ENCODE measurements at places on chromosomes 11 and 22.

- DNase-seq: no peak
Measured at GRCh38 chr22:50531546-50531961, 1.7 kb upstream of the TYMP start.

DNA sequence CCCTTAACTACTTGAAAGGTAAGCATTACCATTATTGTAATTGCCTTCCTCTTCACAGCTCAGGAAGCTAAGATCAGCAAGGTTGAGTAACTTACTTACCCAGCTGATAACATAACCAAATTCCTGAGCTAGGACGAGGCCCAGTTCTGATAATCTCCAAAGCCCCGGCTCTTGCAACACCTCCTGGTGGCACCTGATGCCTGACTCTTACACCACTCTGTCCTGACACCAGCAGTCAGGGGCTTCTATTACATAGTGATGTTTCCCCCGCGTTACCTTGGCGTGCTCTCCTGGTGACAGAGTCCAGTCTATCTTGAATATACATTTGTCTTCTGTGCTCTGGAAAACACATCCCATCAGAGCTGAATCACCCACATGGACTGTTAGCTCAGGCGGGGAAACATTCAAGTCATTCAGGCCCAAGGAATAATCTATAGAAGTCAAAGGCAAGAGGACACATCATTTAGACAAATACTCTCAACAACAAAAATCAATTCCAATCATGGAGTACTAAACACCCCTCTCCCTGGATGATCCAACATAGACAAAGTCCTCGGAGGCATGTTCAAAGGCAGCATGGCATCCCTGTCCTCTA is 12.6 kb downstream of the JAML start:
- DNase-seq: no peak

- DNase-seq: no peak
Measured at GRCh38 chr22:29479417-29480261, at the start of gene NEFH. TSS of gene NEFH (plus strand) at chr22:29480218. CDS start at chr22:29480263, 45 bp downstream.

DNA sequence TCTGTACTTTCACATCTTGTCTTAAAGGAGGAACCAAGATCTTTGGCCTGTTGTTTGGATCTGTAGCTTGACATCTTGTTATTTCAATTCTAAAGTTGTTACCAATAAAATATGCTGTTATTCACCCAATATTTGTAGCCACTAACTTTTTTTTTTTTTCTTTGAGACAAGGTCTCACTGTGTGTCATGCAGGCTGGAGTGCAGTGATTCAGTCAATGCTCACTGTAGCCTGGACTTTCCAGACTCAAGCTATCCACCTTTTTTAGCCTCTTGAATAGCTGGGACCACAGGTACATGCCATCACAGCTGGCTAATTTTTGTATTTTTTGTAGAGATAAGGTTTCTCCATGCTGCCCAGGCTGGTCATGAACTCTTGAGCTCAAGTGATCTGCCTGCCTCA is 769.4 kb downstream of the DLG2 start:
- DNase-seq: no peak

DNA sequence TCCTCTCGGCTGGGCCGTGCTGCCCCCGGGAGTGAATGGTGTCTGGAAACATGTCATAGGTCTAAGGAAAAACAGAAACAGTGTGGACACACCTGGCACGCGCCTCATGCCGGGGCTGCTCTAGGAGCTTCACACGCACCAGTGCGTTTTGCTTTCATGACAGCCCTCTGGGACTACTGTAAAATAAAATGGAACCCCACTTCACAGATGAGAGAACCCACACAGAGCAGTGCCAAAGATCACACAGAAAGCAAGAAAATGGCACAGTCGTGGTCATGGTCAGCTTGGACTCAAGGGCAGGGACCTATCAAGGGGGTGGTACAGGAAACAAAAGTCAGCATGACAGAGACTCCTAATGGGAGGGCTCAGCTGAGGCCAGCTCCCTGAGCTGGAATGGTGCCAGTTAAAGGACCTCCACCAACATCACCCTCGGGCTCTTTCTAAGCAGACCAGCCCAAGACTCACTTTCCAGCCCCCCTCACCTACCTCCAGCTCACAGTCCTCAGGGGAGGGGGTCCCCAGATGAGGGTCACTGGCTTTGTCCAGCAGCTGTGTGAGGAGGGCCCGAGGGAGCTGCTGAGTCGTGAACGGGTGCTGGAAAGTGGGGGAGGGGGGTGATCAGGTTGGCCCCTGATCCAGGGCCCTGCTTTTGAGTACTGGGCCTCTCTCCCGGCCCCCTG is 3.3 kb downstream of the MAP4K2 start:
- no peak for DNase-seq

- DNase-seq: no peak
Measured at GRCh38 chr11:78860720-78861422, 286.2 kb upstream of the NARS2 start.

Data from SW480 (cell line).